ENCODE measurements at places on chromosomes 3 and 15.
A peak's percentile ranks its signal among the peaks of the same experiment; 100 is the strongest.

DNA sequence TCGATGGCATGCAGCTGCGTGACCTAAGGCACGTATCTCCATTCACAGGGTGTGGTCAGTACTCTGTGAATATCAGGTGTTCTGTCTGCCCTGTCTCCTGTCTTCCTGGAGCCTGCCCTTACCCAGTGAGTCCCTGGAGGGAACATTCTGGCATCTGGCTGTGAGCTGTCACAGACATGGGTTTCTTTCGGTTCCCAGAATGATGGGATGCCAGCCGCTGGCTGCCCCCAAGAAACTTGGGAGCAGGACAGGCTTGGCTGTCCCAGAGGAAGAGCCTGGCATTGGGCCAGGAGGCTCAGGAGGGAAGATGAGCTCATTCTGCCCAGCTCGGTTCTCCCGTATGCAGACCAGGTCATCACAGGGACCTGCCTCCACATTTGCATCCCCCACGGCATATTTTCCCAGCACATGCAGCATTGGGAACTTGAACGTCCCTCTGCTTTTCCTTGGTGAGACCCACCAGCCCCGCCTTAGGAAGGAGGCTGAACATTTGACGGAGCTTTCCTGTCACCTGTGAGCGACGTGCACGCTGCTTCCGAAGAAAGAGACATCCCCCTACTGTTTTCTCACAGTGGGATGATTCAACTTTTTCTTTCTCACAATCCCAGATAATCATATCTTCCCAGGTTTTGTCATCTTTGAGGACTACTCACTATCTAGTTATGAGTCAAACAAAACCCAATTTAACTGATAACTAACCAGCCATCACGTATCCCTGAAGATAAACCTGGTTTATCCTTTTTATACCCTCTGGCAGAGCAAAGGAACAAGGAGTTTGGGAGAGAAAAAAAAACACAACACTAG is 22.0 kb upstream of the PGPEP1L start:
- DNase-seq = no peak

- no peak for DNase-seq
Measured at GRCh38 chr15:42604894-42605744, 29.7 kb downstream of the STARD9 start.

DNA sequence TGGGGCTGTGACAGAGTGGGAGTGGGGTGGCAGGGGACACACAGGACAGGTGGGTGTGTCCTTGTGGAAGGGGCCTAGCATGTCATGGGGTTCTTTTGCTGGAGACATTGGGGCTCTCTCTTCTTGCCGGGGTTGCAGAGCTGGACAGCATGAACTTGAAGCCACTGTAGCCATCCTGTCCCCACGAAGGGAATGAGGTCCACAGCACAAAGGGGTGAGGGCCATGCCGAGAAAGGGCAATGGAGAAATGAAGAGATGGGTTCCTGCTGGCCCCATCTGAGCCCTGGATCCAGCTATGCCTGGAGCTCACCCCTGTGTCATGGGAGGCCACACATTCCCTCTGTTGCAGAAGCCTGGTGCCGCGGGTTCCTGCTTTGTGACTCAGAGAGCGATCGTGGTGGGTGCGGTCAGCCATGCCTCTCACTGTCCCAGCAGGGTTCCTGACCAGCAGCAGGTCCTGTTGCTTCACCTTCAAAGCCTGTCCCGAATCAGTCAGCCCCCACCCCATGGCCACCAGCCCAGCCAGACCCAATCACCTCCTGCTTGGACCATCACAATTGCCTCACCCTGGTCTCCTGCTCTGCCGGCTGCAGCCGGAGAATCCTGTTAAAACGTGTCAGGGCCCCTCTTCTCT is 50.0 kb downstream of the DNAJB8 start:
- DNase-seq = no peak

- DNase-seq = no peak
Measured at GRCh38 chr15:68418611-68419161, 13.3 kb downstream of the ITGA11 start.

DNA sequence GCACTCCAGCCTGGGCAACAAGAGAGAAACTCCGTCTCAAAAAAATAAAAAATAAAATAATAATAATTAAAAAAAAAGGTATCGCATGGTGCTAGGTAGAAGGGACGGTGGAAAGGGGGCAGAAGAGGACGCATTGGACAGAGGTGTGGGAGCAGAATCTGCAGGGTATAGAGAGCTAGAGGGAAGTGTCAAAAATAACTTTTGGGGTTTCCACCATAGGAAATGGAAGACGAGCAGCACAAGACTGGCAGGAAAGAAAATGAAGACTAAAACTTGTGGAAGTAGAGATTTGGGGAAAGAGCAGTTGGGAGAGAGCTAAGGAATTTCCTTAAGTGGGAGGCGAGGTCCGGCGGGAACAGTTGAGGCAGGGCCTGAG is 585 bp upstream of the MKRN2 start:
- DNase-seq = no peak

DNA sequence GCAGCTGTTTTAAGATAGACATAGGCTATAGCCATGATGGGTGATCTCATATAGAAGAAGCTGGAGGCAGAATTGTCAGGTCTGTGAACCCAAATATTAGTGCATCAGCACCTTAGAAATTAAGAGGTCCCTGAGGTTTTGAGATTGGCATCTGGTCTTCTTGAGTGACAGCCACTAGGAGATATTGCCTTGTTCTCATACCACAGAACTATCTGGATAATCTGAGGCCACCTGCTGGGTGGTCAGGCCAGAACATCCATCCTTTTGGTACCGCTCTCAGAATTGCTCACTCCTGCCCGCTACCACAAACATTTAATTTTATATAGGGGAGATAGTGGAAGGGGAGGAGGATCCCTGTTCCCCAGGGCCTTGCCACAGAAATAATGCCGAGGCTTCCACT is 210.6 kb upstream of the ZPLD1 start:
- peak; percentile 23 for DNase-seq

DNA sequence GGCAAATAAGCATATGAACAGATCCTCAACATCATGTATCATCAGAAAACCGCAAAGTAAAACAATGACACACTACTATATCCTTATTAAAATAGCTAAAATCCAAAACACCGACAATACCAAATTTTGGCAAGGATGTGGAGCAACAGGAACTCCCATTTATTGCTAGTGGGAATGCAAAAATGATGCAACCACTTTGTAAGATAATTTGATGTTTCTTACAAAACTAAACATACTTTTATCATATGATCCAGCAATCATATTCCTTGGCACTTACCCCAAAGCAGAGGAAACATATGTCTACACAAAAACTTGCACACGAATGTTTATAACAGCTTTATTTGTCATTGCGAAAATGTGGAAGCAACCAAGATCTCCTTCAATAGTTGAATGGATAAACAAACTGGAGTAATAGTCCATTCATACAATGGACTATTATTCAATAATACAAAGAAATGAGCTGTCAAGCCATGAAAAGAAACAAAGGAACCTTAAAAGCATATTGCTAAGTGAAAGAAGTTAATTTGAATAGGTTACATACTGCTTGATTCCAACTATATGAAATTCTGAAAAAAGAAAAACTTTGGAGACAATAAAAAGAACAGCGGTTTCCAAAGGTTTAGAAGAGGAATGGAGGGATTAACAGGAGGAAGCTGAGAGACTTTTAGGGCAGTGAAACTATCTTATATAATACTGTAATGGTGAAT is 172.0 kb downstream of the VPS13C start:
- no peak for DNase-seq

DNA sequence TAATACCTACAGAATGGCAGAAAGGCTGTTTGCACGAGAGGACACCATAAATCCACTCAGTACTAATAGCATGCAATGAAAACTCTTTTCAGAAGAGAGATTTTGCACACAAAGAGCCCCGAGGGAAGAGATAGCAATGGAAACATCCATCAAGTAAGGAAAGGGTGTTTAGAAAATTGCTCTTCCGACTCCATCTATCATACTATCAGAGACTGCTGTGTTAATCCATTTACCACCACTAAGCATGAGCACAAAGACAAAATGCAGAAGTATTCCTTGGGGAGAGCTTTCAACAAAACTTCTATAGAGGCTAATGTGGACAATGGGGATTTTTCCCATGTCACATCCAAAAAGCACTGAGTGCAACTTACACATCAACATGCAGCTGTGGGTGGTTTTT is 72.1 kb upstream of the PLAAT1 start:
- DNase-seq = no peak
